Brain (organoid and tissue), 16 donors: ENCODE measurements at places on chromosomes 11 and 22.

GRCh38 chr22:38504731-38505540, 1.2 kb downstream of the DDX17 start:
- DNase-seq = peak; percentile 48

GRCh38 chr22:19961201-19961580, 19.6 kb upstream of the TXNRD2 start:
- no peak for DNase-seq

- DNase-seq = peak; percentile 42
Observed at GRCh38 chr22:37018815-37019308, 385 bp downstream of the TST start.

DNA sequence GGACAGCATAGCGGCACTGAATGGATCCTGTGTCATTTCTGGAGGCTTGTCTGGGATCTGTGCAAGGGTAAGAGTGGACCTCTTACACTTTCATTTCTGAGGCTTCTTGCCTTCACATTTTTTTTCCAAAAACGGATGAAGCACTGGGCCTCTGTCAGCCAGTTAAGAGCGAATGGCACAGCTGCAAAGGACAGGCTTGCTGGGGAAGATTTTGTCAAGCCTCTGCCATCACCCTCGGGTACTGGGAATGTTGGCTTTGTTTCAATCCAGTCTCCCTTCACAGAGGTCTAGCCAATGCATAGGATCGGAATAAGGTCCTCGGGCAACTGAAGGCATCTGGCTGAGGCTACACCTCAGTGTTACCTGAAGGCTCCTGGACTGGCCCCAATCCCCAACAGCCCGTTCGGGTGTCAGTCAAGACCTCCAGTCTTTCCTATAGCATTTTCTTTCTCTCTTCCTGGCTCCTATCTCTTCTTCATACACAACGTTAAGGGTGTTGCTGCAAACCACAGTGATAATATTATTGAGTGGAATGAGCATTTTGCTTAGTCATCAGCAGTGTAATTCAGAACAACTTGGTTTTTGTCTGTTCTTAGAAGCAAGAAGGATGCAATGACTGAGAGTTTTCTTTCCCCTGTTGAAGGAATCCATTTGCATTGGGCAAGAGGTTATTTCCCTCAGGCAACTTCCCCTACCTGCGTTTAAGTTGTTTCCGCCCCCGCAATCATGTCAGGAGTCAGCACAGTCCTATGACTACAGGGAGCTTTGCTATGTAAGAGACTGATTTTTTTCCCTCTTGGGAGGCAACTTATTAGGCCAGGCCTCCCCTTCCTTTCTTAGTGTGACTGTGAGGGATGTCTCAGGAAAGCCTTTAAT, 22.8 kb downstream of the NPAT start:
- DNase-seq = no peak

GRCh38 chr11:105862736-105863367, 159.2 kb downstream of the MSANTD4 start:
- DNase-seq = peak; percentile 74

- DNase-seq = no peak
Observed at GRCh38 chr11:101576456-101576855, 7.4 kb downstream of the TRPC6 start.

DNA sequence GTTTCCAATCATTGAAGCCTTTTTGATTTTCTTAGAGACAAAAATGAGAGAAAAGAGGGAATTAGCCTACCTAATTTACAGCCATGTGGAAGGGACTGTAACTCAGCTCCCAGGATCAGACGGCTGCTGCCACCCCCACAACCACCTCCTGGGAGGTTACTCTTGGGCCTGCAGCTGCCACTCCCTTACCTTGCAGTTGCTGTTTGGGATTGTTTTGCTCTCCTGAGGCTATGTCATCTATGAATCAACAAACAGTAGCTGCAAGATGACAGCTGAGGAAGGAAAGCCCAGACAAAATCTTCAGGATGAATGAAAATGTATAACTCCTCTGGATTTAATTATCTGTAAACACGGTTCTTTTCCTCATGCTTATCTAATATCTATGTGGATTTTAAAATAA, 28.0 kb upstream of the ZC3H12C start:
- no peak for DNase-seq

- no peak for DNase-seq
Observed at GRCh38 chr11:117170210-117170609, 8.3 kb upstream of the SIDT2 start.

DNA sequence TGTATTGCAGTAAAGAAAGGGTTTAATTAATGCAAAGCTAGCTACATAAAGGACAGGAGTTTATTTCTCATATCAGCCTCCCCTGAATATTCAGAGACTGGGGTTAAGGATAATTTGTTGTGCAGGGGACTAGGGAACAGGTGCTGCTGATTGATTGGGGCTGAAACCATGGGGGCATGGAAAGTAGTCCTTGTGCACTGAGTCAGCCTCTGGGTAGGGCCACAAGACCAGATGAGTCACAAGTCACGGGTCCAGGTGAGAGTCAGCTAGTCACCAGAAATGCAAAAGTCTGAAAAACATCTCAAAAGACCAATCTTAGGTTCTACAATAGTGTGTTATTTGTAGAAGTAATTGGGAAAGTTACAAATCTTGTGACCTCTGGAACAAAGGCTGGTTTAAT, 32.9 kb upstream of the SYT13 start:
- no peak for DNase-seq

GRCh38 chr22:46043816-46044620, 67.1 kb upstream of the WNT7B start:
- no peak for DNase-seq

DNA sequence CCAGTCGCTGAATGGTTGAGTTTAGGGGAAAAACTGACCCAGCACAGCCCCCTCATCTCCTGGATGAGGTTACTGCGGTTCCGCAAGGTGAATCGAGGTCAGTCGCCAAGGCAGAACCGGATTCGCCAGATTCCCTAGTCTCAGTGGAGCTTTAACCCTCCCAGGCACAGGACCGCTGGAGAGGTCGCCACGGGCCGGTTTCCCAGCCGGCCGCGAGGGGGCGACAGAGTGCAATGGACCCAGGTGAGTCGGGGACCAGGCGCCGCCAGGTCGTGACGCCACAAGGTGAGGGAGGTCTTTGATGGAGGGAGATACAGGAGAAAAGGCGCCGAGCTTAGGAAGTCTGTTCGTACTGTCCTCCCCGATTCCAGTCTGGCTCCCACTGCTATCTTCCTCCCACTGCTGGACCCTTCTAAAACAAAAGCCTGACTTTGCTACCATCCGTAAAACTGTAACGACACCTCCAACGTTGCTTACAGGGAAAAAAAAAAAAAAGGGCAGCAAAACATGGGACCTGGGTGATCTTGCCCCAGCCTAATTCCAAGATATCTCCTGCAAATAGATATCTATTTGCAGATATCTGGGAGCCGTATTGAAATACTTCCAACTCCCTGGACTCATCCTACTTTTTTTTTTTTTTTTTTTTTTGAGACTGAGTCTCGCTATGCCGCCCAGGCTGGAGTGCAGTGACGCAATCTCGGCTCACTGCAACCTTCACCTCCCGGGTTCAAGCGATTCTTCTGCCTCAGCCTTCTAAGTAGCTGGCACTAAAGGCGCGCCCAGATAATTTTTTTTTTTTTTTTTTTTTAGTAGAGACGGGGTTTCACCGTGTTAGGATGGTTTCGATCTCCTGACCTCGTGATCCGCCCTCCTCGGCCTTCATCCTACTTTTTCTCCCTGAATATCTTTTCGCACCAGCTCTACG, 1.4 kb upstream of the GGA1 start:
- DNase-seq = peak; percentile 69

DNA sequence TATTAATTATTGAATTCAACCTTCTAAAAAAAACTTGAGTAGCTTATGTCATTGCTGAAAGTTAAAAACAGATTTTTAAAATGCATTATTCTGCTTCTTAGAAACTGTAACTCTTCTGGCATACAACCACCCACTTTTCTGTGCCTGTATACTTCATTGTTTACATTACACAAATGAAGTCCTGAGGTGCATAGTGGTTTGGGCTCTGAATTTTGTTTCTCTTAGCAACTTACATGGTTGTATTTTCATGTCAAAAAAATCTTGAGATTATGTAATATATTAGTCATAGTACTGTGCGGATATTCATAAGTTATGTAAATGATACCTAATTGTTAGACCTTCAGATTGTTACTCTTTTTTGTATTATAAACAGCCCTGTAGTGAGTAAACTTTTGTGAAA, 12.2 kb downstream of the SC5D start:
- DNase-seq = no peak

DNA sequence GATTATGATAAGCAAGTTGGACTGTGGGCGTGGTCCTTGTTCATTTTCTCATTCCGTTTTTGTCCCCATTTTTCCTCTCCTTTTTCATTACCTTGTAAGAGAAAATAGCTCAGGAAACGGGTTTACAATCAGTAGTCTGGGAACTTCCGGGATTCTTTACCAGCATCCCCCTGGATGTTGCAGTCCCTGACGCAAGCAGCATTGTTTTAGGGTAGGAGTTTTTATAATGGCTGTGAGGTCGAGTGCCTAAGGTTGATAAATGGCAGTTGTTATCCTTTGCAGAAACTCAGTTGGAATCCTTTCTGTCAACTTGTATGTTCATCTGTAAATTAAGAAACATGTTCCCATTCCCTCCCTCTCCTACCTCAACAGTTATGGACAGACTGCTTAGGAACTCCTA, 68.3 kb downstream of the ARHGEF12 start:
- no peak for DNase-seq

GRCh38 chr11:120524536-120525085, 13.1 kb downstream of the GRIK4 start:
- DNase-seq = no peak

DNA sequence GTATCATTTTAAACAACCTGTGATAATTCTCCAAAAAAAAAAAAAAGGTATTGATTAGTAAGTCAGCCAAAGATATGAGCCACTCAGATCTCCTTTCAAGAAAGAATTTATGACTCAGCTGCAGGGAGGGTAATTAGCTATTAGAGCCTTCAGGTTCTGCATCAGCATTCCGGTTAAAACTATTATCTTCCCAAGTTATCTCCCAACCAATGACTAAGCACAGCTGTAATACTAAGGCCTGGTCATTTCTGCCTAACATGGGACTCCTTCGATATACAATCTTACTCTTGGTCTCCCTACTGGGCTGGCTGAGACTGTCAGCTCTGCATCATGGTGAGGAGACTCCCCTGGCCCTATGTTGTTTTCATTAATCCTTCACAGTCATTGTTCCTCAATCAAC, 60.4 kb downstream of the SBF2 start:
- no peak for DNase-seq

- DNase-seq = no peak
Observed at GRCh38 chr11:73314117-73314961, 6.3 kb downstream of the ARHGEF17 start.
